Stimulated activated CD4-positive, alpha-beta T cell treated with anti-CD3 and anti-CD28 coated beads, Interleukin-12 subunit alpha, Interleukin-12 subunit beta, amount 100 ng/mL, for 48 hours (primary cell): ENCODE measurements at places on chromosomes 12 and 14.

GRCh38 chr14:100293497-100294212, 12.6 kb downstream of the SLC25A29 start:
- DNase-seq: no peak

GRCh38 chr12:98439981-98440581, 75.3 kb upstream of the TMPO start:
- no peak for DNase-seq

GRCh38 chr14:91918186-91918883, 29.2 kb downstream of the FBLN5 start:
- DNase-seq: no peak

DNA sequence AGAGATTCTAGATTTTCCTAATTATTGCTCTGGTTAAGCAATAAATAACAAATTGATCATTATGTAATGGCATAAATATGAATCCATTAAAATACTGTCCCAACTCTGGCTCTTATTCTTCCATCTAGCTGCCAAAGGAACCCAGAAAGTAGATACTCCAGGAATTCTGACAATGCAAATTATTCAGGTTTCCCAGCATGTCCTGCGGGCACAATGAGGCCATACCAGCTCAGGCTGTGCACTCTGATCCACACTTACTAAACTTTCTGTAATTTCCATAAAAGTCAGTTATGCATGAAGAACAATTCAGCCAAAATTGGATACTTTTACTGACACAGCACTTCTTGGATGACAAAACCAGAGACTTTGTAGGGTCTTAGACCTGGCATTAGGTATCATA, 576.3 kb downstream of the KCNH5 start:
- no peak for DNase-seq

- DNase-seq: no peak
Measured at GRCh38 chr12:47094804-47095203, 15.0 kb upstream of the AMIGO2 start.
